ENCODE measurements at places on chromosomes 13 and 19.
A peak's percentile ranks its signal among the peaks of the same experiment; 100 is the strongest.

DNA sequence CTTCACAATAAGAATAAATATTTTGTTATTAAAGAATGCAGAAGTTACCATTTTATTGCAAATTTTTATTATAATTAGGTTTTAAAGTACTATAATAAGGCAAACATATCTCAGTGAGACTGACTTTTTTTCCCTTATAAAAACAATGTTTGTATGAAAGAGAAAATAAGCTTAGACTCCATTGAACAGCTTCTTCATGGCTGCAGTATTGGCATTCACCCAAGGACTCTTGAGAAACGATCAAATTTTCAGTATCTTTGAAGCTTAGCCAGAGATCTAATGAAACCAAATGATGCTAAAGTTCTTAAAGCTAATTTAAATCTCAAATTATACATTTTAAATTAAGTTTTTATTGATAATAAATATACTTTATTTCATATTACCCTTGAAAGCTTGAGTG, 128.3 kb downstream of the GGACT start:
- no peak for DNase-seq

DNA sequence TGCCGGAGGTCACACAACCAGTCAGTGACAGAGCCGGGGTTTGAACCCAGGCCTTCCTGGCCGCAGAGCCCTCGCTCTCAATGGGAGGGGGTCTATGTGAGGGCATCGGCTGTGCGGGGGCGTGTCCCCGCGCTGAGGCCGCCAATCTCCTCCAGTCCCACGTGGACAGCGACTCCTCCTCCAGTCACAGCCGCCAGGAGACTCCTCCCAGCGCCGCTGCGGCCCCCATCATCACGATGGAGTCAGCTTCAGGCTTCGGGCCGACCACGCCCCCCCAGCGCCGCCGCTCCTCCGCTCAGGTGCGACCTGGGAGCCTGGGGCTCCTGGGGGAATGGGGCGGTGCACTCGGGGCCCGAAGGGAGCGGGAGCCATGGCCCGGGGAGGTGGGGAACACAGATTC, 6.0 kb downstream of the SPRED3 start:
- no peak for DNase-seq

DNA sequence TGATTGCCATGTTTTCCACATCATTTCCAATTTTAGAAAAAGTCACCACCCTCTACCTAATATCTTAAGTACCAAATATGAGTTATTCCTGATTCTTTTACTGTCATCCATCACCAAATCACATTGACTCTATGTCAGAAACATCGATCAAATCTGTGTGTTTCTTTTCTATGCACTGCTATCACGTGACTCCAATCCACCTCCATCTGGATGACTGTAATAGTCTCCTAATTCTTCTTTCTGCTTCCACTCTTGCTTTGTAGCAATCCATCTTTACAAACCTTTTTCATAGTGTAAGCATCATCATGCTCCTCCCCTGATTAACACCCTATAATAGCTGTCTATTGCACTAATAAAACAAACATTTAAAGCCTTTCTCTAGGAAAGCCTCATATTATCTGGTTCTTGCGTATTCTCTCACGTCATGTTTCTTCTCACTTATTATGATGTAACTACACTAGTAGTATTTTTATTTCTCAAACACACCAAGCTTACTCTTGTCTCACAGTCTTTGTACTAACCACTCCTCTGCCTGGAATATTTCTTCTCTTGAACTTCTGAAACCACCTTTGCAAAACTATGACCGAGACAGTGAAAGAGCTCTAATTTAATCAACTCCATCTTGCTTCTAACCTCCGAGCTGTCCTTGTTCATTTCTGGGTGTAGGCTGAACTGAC, 10.7 kb upstream of the FPR3 start:
- no peak for DNase-seq

- DNase-seq = peak; percentile 77
Observed at GRCh38 chr19:4140237-4140711, 13.2 kb upstream of the CREB3L3 start.

GRCh38 chr13:45897562-45897961, 46.0 kb upstream of the SIAH3 start:
- DNase-seq = no peak

DNA sequence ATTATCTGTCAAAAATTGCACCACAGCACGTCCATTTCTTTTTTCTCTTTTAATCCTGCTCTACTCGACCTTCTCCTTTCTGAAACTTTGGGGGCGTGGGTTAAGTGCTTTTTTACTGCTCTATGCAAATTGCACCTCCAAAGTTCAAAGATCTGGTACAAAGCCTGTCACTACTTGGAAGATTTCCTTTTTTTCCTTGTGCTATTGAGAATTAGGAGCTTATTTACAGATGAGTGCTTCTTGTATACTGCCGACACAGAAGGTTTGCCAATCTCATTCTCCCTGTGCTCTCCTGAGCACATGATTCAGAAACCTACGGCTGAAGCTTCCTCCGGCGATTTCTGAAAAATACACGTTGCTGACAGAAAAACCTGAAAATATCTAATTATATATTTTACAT, 94.8 kb downstream of the TEX29 start:
- DNase-seq = no peak

- no peak for DNase-seq
Observed at GRCh38 chr19:29727906-29728305, 12.8 kb upstream of the C19orf12 start.

- peak; percentile 16 for DNase-seq
Observed at GRCh38 chr13:92355213-92355612, 871.4 kb upstream of the GPC6 start.

- DNase-seq = no peak
Observed at GRCh38 chr13:70394031-70394548, 285.8 kb upstream of the KLHL1 start.

- DNase-seq = peak; percentile 79
Observed at GRCh38 chr19:5690955-5691821, 1.1 kb downstream of the RPL36 start.

DNA sequence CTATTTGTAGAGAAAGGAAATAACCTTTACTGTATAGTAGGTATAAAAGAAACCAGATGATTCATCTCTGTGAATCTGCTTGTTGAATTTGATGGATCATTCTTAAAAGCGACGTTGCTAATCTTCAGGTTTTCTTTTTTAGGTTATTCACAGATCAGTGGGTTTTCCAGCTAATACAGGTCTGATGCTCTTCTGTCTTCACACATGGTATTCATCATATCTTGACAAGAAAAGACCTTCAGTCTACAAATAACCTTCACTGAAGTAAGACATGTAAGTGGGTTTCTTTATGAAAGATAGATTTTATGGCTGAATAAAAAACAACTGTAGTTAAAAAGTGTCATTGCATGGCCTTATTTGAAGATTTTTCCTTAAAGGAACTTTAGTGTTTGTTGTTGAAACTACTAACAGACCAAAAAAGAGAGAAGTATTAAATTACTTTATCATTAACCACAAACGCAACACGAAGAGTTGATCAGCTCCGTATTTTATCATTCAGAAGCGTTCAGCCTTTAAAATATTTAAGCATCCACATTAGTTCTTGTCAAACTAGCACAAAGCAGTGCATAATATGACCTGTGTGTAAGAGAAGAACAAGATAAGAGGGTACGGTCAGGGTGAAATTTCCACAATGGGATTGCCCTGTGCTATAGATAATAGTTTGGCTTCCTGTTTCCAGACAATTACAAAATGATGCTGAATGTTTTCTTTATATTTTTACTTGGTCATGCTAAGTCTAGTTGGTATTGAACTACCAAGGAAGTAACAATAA, 299.5 kb downstream of the MZT1 start:
- DNase-seq = no peak

- no peak for DNase-seq
Observed at GRCh38 chr13:24203811-24204210, 43.3 kb downstream of the SPATA13 start.

DNA sequence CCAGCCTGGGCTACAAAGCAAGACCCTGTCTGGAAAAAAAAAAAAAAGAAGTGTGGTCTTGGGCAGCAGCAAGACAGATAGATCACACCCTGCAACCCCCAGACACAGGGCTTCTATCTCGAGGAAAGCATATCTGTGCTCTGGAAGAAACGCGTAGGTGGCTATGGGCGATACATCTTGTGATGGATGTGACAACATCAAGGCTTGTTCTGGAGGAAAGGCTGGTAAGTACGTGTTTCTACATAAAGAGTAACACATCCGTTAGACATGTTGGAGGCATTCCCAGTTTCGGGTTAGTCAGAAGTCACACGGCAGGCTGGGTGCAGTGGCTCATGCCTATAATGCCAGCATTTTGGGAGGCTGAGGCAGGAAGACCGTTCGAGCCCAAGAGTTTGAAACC, 6.6 kb upstream of the DHDH start:
- DNase-seq = peak; percentile 98

DNA sequence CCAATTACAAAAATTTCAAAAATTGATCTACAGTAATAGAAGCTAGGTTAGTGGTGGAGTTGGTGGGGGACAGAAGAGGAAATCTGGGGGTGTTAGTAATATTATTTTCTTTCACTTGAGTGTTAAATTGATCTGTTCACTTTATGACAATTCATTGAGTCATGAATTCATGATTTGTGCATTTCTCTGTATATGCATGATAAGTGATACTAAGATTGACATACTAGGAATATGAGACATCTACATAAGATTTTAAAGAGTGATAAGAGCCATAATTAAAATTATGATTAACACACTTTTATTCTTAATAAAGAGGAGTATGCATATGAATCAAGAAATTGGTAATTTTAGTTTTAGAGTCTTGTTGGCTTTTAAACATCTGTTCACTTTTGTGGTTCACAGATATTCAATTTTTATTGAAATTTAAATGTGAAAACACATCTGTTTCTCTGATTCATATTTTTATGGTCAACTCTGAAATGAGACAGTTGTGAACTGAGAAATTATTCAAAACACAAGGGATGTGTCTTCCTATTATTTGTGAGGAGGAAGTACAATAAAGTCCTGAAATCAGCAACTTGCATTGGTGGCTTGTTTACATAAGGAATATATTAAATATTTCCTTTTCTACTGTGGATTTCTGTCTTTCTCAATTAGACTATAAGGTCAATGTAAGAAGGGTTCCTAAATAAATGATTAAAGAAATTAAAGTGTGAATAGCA, 196.5 kb downstream of the ITGBL1 start:
- DNase-seq = no peak

- no peak for DNase-seq
Observed at GRCh38 chr13:48586591-48587103, 53.8 kb upstream of the RCBTB2 start.

DNA sequence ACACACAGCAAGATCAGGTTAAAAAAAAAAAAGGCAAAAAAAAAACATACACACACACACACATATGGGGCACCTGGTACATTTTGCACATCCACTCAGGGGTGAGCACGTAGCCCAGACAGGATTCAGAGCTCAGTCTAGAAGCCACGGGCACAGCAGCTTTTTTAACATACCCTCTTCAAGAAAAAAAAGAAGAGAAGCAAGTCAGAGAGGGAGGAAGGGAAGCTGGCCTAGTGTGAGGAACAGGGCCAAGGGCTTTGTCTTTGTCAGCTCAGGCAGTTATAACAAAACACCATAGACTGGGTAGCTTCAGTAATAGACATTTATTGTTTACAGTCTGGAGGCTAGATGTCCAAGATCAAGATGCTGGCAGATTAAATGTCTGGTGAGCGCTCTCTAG, 2.3 kb upstream of the TPM4 start:
- DNase-seq = no peak

- no peak for DNase-seq
Observed at GRCh38 chr13:97202761-97203160, 19.4 kb upstream of the MBNL2 start.

DNA sequence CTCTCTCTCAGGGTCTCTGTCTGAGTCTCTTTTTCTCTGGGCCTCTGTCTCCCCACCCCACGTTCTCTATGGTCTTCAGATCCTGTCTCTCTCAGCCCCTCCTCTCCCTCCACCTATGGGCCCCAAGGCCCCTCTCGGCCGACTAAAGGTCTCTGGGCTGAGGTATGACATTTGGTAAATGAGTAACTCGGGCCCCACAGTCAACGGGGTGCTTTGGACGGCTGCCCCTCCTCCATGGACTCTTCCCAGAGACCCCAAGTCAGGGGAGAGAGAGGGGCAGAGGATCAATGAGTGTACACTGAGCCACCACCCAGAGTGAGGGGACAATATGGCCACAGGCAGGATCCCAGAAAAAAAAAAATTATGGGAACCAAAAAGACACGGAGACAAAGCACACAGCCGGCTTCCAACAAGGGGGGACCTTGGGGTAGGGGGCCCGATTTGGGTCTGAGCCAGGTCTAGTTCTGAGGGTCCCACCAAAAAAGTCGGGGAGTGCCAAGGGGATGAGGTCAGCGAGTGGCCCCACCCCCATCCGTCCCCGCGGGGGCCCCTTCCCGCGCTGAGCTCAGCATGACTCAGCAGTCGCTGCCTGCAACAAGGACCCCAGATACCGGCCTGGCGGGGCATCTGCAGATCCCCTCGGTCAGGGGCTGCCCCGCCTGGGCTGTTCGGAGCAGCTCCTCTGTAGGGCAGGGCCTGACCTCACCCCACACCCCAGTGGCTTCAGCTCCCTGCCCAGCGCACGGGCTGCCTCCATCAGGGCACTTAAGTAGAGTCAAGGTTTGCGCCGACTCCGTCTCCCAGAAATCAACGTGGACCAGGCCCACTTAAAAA, 1.5 kb upstream of the FTL start:
- DNase-seq = peak; percentile 78

DNA sequence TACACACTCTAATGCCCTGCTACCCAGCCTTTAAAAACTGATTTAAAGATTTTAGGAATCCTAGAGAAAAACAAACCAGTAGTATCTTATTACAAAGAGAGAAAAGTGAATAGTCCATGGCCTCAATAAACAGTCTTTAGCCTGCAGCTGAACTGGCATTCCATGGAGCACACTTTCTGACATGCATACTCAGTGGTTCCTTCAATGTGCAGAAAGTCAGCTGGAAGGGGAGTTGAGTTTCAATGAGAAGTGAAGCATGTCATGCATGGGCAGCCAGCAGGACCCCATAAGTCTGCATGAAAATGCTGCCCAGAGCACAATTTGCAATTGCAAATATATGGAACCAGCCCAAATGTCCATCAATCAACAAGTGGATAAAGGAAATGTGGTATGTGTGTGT, 273.7 kb downstream of the UQCRFS1 start:
- no peak for DNase-seq

DNA sequence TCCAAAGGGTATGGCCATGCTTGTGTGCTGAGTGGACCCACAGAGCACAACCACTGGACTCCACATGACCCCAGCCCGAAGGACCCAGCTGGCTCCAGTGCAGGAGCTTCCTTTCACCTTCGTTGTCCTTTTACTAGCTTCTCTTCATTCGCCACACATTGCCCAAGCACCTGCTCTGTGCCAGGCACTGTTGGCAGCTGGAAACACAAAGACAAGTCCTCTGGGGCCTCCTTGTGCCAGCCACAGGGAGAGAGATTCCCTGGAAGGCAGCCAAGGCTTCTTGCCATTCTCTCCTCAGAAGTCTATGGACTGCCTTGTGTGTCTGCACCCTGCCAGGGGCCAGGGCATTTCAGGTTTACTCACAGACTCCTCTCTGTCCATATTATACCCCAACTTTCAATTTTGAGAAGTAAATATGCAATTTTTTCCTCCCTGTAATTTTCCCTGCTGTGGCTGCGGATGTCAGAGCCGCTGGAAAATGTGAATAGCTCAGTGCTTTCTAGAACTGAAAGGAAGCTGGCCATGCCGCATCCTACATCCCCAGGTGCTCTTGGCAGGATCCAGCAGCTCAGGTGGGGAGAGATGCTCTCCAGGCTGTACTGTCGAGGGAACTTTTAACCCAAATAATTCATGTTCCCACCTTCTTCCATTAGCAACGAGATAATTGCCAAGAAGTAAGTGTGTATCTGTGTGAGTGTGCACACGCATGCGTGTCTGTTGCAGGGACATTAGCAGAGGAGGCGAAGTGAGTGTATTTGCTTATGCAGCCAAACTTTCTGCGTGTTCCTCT, 57.2 kb downstream of the CHST8 start:
- no peak for DNase-seq
